ENCODE measurements at places on chromosomes 6 and 20. TPM values are rescaled to one million over a fixed set of nuclear protein-coding genes. Genes with fewer than 3 reads are reported as not detected.

Gene CCN6
- total RNA-seq = 0.26 TPM

Gene PERP
- total RNA-seq = 4.8 TPM

Gene ALDH8A1
- 1.2 TPM for total RNA-seq

Gene MMP24
- total RNA-seq = 0.05 TPM

Gene RNF8
- total RNA-seq = 32.0 TPM

Gene VGLL2
- total RNA-seq = not detected

Gene ZNF165
- 0.47 TPM for total RNA-seq

Gene MYLIP
- 18.5 TPM for total RNA-seq

Gene RGS17
- total RNA-seq = not detected

Gene DUSP15
- total RNA-seq = not detected

Gene MICB
- 32.8 TPM for total RNA-seq

Gene CENPW
- 42.7 TPM for total RNA-seq

Gene TTLL9
- total RNA-seq = not detected

Gene PARD6B
- total RNA-seq = 6.0 TPM

Gene VWA7
- 3.0 TPM for total RNA-seq

Gene WFDC12
- not detected for total RNA-seq

Gene CCN2
- not detected for total RNA-seq

Gene CDH4
- not detected for total RNA-seq

Gene PRR18
- not detected for total RNA-seq

Gene TP53TG5
- total RNA-seq = not detected

Gene BPI
- not detected for total RNA-seq

Gene KCNG1
- total RNA-seq = 12.3 TPM

Gene OR2J3
- not detected for total RNA-seq

Gene FAM83C
- not detected for total RNA-seq

Gene DYNLT2
- 2.1 TPM for total RNA-seq

Gene VNN1
- not detected for total RNA-seq

Gene GDAP1L1
- total RNA-seq = not detected

Gene ANKS1A
- 8.4 TPM for total RNA-seq

Gene OGFRL1
- total RNA-seq = 4.0 TPM

Gene ABHD16B
- total RNA-seq = not detected

Gene ENPP1
- total RNA-seq = 0.58 TPM

Gene FAM184A
- 9.0 TPM for total RNA-seq

Gene TPBG
- total RNA-seq = not detected

Gene CALHM6
- 24.8 TPM for total RNA-seq

Gene MYB
- 44.2 TPM for total RNA-seq

Gene CALHM4
- not detected for total RNA-seq

Measured in activated CD4-positive, alpha-beta T cell treated with anti-CD3 and anti-CD28 coated beads, Interleukin-2, amount 10 ng/mL, durations not matched to agents 24 days and 14 days (primary cell).